ENCODE measurements at places on chromosomes 7 and 10.

GRCh38 chr7:135147341-135147898 is 452 bp upstream of the TMEM140 start:
- ATAC-seq: peak; percentile 39

- no peak for ATAC-seq
Measured at GRCh38 chr7:158284617-158285382, 302.8 kb downstream of the PTPRN2 start.

DNA sequence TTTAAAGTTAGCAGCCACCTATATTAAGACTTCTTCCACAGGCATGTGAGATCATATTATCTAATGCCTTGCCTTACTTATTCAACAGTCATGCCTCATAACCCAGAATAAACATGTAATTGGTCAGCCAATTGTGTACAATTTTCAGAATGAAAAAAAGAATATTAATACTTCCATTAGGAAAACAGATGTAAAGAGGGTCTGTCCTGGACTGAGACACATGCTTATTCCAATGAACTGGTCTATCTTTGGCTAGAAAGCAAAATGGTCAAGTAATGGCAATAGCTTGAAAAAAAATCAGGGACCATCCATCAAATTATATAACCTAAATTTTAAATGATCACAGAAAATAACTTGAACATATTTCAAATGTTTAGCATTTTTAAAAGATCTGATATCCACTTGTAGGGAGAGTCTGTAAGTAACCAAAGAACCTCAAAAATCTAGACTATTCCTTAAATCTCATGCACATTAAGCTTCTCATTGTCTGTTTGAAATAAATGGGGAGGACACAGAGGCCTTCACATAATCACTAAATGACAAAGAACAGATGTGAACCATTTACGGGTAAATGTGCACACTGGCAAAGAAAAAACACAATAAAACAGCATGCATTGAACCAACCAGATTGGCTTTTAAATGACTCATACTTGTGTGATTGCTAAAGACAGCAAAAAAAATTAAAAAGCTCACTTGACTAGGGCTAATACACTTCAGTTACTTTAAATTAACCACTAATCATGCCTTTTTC is 568.8 kb upstream of the PCDH15 start:
- ATAC-seq: no peak

DNA sequence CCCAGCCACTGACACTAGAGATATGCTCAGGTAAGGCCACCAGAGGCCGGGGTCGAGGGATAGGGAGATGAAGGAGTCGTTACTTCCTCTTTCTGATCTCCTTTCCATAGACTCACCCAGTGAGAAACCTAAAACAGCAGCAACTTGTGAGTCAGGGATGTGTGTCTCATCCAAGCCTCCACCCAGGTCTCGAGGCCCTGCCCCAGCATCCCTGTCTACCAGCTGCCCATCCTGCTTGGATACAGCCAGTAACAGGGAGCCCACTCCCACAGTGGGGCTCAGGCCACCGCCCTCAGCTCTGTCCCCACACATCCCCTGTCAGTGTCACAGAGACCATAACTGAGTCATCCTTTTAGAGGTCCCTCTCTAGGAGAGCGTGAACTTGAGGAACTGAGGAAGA is 49.6 kb upstream of the CHST15 start:
- no peak for ATAC-seq

DNA sequence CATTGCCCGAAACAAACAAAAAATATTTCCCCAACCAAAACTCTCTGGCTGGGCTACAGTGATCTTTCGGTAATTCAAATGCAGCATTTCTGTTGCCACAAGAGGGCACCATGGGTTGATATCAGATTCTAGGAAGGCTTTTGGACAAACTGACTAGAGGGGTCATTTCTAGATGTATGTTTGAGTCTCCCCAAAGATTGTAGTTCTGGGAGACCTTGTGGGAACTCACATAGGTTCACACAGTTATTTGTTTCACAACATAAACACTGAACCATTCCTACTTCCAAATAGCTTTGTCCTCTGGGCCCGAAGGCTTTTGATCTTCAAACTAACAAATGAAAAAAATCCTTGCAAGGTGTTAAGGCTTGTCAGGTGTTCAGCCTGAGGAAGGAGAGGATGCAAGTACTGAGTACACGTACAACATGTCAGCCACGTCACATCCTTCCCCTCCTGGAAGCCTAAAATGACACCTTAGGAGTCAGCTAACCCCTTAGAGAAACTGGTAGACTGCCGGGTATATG is 37.0 kb upstream of the IL15RA start:
- ATAC-seq: peak; percentile 71
